Uterus (tissue), 4 donors: ENCODE measurements at places on chromosomes 3 and 15. TPM values are rescaled to one million over a fixed set of nuclear protein-coding genes. Genes with fewer than 3 reads are reported as not detected.
A peak's percentile ranks its signal among the peaks of the same experiment; 100 is the strongest.

DNA sequence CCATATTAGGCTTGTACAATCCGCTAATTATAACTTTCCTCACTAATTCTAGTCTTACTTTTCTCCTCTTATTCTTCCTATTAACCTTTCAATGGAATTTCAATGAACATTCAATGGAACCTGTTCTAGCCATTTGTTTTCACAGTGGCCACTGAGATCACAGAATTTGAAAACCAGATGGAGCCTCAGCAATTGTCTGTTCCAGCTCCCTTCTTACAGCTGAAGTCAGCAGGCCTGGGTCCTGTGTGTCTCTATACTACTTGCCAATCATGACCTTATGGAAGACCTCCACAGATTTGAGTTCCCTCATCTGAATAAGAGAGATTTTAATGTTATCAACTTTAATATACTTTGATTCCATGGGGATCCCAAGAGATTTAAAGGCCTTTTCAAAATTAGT lies 36.6 kb downstream of the TJP1 start:
- DNase-seq = no peak
- H3K27me3 ChIP-seq = no peaks in the 10 kb centered on the region
- no peaks in the 10 kb centered on the region for H3K4me1 ChIP-seq
- H3K36me3 ChIP-seq = no peaks in the 10 kb centered on the region
- no peak overlapping the region for H3K4me3 ChIP-seq

- H3K36me3 ChIP-seq = no peaks in the 10 kb centered on the region
- H3K27ac ChIP-seq = no peak overlapping the region
- no peaks in the 10 kb centered on the region for H3K27me3 ChIP-seq
- no peak for DNase-seq
- H3K4me3 ChIP-seq = no peak overlapping the region
These were observed 7.7 kb upstream of the AADACL2 start for GRCh38 chr3:151726016-151726415.

DNA sequence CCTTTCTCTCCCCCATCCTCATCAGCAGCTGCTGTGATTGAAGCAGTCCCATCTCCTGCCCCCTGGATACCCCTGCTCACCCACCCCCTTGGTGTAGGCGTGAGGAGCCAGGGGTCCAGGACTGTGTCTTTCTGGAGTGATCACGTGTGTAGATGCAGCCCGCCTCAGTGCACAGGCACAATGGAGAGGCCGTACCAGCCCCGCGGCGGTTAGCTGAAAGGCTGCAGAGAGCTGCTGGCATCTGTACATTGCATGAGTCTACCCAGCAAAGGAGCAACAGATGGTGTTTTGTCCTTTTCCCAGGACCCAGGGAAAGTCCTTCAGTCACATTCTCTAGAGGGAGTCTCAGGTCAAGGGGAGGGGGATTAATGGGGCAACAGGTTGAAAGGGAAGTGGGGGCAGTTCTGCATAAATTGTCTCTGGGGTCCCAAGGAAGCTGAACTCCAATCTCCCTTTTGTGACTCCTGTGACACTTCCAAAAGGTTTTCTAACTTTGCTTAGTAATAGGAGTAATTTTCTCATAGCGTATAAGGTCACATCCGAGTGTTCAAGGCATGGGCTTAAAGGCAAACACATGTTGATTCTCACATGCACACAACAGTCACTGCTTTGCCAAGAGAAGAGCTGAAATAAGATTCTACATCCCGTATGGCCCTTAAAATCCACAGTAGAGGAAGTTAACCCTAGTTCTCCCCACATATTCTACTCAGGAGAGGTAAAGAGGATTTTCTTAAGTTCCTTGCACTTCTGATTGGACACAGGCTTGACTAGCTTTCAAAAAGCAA lies 7.1 kb downstream of the CSPG5 start:
- H3K4me3 ChIP-seq = no peak overlapping the region
- H3K4me1 ChIP-seq = no peaks in the 10 kb centered on the region
- H3K27ac ChIP-seq = no peak overlapping the region
- H3K36me3 ChIP-seq = no peaks in the 10 kb centered on the region

Gene AP3B2
- not detected for total RNA-seq

Gene SYNPR
- total RNA-seq = not detected

Gene IL16
- 20.0 TPM for total RNA-seq

Gene SNX22
- not detected for total RNA-seq

- H3K27ac ChIP-seq = no peak overlapping the region
- no peaks in the 10 kb centered on the region for H3K27me3 ChIP-seq
- H3K36me3 ChIP-seq = no peaks in the 10 kb centered on the region
- no peak for DNase-seq
- H3K4me1 ChIP-seq = no peaks in the 10 kb centered on the region
These were observed 706.6 kb downstream of the NR2F2 start for GRCh38 chr15:97037080-97037479.

Gene CCR2
- not detected for total RNA-seq

DNA sequence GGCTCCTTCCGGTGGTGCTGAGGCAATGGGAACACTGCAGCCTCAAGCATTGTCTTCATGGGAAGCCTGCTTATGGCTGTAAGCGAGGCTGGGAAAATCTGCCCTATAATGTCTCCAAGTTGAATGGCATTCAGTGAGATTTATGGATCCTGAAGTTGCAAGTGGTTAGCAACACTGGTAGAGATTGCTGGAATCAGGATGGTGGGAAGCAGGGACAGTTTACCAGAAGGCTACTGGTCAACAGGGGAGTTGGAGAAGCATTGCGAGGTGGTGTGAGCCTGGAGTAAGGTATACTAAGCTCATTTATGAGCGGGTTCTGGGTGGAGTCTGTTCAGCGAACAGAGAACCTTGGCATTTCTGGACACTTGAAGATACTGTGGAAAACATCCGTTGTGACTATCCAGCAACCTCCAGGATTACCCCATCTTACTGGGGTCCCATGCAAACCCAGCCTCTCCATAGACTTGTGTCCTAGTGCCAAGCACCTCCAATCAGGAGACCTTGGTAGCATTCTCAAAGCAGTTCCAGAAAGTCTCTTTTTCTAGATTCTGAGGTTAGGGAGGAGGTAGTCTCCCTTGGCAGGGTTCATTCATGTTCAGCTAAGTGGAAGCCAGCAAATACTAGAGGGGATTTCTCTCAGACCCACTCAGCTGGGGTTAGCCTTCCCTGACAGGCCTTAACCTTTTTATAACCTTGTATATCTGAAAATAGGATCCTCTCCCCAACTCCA lies 7.3 kb downstream of the RPSA start:
- no peaks in the 10 kb centered on the region for H3K27me3 ChIP-seq
- H3K4me1 ChIP-seq = no peaks in the 10 kb centered on the region
- no peak overlapping the region for H3K27ac ChIP-seq

DNA sequence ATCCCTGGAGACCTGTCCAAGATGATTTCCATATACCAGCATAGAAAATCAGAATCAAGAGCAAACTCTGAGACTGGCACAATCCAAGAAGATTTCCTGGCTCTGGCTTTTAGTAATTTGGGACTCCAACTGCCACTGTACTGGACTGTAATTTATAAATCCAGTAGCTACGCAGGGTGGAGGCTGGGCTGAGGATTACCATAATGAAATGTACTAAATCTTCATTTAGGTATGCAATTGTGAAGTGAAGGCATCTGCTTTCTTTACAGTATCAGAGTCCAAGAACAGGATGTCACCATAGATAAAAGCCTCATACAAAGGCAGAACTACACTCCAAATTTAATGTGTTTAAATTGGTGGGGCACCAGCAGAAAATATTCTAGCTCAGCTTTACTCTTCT lies 46.5 kb downstream of the TMEM39A start:
- H3K4me1 ChIP-seq = no peaks in the 10 kb centered on the region
- no peaks in the 10 kb centered on the region for H3K27me3 ChIP-seq
- DNase-seq = no peak
- H3K27ac ChIP-seq = no peak overlapping the region
- no peaks in the 10 kb centered on the region for H3K36me3 ChIP-seq

DNA sequence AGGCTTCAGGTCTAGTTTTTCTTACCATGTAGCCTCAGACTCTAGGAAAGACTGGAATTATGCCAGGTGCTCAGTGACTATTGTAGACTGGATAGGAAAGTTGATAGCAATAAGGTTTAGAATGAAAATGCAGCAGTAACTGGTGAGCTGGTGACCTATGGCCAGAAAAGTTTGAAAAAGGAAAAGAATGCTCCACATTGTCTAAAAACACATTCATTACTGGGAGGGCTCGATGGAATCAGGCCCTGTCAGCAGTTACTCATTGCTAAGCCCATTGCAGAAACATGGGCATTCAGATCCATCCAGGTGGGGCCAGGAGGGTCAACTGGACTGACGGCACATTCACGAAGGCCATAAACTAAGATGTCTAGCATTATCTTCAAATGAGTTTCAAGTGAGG lies 8.7 kb upstream of the MBNL1 start:
- no peak overlapping the region for H3K4me3 ChIP-seq
- no peaks in the 10 kb centered on the region for H3K4me1 ChIP-seq
- no peak for DNase-seq
- H3K36me3 ChIP-seq = no peaks in the 10 kb centered on the region
- H3K27ac ChIP-seq = no peak overlapping the region

DNA sequence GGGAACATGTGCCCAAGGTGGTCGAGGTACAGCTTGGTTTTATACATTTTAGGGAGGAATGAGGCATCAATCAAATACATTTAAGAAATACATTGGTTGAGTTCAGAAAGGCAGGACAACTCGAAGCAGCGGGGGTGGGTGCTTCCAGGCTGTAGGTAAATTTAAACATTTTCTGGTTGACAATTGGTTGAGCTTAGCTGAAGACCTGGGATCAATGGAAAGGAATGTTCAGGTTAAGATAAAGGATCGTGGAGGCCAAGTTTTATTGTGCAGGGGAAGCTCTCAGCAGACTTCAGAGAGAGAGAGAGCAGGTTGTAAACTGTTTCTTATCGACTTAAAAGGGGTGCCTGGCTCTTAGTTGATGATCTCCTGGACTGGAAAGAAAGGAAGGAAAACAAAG lies 11.3 kb downstream of the CPN2 start:
- H3K36me3 ChIP-seq = no peaks in the 10 kb centered on the region
- no peak for DNase-seq

Gene C2CD4A
- total RNA-seq = not detected

Gene LDHAL6B
- not detected for total RNA-seq

Gene MINAR1
- total RNA-seq = 2.9 TPM

Gene KCNMB3
- 0.26 TPM for total RNA-seq

Gene NR2E3
- 0.41 TPM for total RNA-seq

DNA sequence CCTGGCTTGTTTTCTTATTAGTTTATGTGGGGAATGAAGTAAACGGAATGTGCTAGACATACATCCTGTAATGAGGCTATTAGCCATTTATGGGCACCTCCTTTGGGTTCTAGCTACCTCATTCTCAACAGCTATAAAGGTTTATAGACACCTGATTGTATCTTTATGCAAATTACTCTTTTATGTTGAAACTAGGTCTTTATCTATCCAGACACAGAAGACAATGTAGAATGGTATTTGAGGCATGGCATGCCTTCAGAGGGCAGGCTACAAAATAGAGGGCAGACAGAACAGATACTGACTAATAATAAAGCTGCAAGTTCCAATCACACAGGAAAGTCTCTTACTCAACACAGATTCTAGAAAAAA lies 27.1 kb downstream of the TBC1D2B start:
- H3K36me3 ChIP-seq = no peaks in the 10 kb centered on the region
- H3K27me3 ChIP-seq = no peaks in the 10 kb centered on the region
- H3K4me3 ChIP-seq = no peak overlapping the region
- peaks cover 11% of the 10 kb centered on the region for H3K4me1 ChIP-seq
- peak overlapping the region; percentile 71 for H3K27ac ChIP-seq

DNA sequence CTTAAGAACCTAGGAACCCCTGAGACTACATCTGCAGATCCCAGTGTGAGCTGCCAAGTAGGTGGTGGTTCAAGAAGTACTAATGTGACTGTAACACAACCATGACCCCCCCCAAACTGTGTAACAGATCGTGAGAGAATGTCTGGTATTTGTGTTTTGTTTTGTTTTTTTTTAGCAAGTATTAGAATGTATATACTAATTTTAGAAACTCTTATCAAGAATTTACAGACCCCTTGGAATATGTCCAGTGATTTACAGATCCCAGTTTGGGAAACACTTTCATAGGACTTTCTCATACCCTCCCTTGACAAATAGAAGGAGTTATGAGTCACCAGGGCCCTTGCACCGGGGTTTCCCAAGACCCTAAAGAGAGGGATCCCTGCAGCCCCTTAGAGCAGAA lies 79.8 kb downstream of the SEMA5B start:
- no peak overlapping the region for H3K4me3 ChIP-seq
- H3K4me1 ChIP-seq = no peaks in the 10 kb centered on the region
- no peak for DNase-seq
- no peaks in the 10 kb centered on the region for H3K27me3 ChIP-seq
- H3K36me3 ChIP-seq = no peaks in the 10 kb centered on the region

Gene PATL2
- total RNA-seq = 2.0 TPM

Gene CACNA2D3
- 5.0 TPM for total RNA-seq

Gene GHSR
- not detected for total RNA-seq

DNA sequence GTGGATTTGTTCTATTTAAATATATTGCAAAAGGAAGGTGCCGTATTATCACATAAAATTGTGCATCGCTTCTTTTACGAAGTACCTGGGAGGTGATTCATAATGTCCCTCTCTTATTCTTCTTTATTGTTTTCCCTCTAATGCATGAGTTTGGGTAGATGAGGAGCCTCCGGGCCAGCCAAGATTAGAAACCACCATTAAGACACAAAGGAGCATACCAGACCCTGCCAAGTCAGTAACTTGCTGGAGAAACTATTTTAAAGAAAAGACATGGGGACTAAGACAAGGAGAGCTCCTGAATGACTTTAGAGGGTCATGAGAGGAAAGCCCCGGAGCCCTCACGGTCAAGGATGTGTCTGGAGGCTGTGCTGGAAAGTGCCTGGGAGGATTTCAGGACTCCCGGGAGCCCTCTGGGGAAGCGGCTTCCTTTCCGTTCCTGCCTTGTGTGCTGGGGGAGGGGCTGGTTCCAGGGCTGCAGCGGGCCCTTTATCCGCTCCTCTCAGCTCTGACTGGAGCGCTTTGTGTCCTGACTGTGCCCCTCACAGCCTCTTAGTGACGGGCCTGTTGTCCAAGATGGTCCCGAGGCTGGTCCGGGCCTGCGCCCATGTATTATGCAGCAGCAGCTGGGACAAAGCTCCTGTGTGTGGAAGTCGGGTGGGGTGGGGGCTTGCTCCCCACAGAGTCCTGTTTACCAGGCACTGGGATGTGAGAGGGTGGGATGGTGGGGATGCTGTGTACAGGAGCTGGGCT lies 35.7 kb downstream of the CORO2B start:
- no peak for DNase-seq
- no peaks in the 10 kb centered on the region for H3K4me1 ChIP-seq
- no peaks in the 10 kb centered on the region for H3K27me3 ChIP-seq
- H3K4me3 ChIP-seq = no peak overlapping the region

DNA sequence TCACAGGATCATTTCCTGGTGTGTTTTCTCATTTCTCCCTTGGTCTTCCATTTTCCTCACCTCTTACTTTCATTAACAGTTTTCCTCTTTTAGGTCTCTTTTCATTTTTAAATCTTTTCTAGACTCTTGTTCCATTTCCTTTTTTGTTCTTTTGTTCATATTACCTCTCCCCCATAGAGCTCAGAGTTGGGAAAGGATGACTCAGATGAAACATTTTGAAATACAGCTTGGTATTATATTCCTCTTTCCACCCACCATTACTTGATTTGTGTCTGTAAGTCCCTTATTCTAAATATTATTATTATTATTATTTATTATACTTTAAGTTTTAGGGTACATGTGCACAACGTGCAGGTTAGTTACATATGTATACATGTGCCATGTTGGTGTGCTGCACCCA lies 153.1 kb downstream of the VGLL3 start:
- H3K36me3 ChIP-seq = no peaks in the 10 kb centered on the region
- DNase-seq = no peak
- no peaks in the 10 kb centered on the region for H3K27me3 ChIP-seq
- H3K4me3 ChIP-seq = no peak overlapping the region
- no peaks in the 10 kb centered on the region for H3K4me1 ChIP-seq
